C1 segment of cervical spinal cord (tissue), 14 donors: ENCODE measurements at places on chromosomes 4 and X.

GRCh38 chrX:112803060-112803459, 37.6 kb downstream of the AMOT start:
- DNase-seq = no peak

DNA sequence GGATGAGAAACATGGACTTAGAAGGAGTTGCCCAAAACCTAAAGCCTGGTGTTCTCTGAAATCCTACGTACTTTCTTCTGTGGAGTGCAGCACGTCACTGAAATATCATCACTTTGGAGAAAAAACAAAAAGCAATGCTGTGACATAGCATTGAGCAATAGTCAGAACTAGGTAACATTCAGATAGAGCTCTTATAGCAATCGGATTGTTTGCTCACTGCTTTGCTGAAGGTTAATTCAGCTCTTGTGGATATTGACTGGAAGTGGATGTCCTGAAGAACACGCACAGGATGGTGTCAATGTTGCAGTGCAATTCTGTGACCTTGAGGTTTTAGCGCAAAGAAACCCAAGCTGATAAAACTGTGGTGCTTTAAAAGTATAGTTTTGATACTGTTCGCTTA, 114.2 kb upstream of the GRXCR1 start:
- DNase-seq = no peak

DNA sequence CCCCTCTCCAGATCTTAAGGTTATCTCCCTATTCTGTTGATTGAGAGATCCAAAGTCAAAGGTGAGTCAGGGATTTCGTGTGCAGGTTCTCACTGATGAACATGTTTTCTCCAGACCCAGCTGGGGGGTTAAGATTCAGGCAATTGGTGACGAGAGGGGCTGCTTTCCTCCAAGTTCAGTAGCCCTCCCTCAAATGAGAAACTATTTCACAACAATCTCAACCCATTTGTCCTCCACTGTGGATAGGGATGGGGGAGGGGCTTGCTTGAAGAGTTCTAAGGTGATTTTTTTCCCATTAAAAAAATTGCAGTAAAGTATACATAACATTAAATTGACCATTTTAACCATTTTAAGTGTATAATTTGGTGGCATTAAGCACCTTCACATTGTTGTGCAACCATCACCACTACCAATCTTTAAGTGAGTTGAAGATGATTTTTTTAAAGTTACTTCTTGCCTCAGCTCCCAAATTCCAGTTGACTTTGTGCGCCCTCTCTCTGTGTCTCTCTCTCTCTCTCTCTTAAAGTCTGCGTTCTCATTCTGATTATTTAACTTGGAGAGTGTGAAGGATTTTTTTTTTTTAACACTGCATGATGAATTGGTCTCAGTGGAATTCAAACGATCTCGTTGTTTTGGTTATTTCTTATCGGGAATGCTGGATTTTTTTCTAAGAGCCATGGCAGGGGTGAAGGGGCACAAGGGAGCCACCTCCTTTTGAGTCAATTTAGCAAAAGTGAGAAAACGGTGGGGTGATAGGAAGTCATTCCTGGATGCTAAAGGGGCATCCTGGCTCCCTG, 175.9 kb downstream of the SHROOM3 start:
- DNase-seq = no peak

DNA sequence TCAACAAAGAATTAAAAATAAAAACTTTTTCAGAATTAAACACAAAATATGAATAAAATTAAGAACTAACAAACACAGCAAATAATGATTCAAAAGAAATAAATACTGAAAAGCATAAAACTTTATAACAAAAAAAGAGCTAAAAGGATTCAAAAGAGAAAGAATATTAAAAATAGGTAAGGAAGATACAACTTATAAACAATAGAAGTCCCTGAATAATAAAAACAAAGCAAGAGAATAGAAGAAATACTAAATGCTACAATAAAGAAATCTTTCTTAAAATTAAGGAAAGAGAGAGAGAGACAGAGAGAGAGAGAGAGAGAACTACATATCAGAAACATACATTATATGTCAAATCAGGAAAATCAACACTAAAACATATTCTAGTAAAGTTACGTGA, 619.9 kb upstream of the SLIT2 start:
- DNase-seq = no peak

DNA sequence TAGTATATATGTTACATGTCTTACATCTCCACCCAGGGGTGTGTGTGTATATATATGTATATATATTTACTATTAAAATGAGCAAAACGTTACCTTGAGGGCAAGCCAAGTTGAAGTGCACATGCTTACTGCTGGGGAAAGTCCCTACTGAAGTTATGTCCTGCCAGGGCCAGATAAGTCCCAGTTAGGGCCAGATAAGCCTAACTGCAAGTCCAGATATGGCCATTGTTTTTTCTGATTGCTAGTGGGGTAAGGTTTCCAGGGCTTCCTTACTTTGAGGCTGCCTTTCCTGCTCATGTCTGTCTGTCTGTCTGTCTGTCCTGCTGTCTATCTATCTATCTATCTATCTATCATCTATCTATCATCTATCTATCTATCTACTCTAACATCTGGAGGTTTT, 19.3 kb upstream of the ZNF81 start:
- no peak for DNase-seq

GRCh38 chr4:87527431-87528220, 1.6 kb downstream of the SPARCL1 start:
- DNase-seq = no peak

- DNase-seq = no peak
These were observed 180.5 kb upstream of the RBPJ start for GRCh38 chr4:26140150-26140898.

DNA sequence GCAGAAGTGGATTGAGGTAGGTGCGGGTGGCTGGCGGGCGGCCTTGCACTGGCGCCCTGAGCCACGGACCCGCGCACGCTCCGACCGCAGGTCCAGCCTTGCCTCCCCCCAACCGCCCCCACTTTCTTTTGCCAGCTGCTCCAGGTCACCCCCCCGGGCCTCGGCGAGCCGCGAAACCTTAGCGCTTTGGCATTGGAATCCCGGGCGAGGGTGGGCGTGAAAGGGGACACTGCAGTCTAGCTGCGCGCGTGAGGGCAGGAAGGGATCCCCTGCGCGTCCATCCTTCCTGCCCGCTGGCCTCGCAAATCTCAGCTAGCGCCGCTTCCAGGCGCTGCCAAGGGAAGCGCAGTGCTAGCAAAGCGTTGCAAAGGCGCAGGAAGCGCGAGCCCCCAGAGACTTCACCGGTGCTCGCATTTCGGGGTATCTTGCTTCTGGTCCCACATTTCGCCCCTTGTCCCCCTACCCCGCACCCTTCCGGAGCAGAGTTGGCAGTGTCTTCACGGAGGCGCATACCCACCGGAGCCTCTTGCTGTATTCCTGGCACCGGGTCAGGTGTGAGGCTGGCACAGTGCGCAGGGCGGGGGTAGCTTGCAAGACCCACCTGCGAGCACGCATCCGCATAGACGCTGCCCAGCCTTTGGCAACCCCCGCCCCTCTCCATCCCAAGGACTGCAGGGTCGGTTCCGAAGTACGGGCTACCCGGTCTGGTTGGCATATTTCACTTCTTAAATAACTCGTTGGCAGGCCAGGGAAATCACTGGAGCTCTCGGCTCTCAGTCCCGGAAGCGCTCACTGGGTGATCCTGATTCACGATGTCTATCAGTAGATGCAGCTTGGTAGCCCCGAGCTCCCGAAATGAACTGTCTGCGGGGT, 104.4 kb downstream of the UCHL1 start:
- DNase-seq = peak; percentile 64

DNA sequence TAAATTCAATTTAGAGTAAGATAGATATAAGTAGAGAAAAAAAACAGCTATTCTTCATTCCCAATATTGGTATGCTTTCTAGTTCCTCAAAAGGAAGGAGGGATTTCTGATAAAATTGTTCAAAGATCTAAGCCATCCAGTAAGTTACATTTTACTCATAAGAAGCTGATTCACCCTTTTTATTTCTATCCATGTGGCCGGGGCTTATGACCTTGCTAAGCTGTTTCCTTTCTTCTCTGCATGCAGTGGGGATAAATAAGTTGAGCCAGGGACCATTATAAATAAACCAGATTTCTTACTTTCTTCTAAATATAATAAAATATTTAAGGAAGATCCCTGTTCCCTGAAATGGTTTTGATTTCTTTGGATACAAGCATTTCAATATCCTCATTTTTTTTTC, 502.3 kb downstream of the PDHA2 start:
- DNase-seq = no peak

DNA sequence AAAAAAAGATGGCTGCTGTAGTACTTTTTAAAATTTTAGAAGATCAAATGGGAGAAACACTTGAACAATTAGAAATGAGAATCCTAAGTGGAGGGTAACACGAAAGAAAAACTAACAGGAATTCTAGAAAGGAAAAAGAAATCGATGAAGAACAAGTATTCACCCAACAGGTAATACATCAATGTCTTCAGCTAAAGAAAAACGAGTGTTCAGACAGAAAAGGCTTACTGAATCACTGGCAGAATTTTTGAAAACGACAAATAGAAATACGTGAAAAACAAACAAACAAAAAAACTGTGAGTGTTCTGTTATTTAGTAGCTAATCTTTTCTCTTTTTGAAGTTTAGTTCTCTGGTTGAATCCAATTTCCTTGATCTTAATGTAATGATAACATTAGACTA, 1.8 kb downstream of the MAD2L1 start:
- DNase-seq = no peak

DNA sequence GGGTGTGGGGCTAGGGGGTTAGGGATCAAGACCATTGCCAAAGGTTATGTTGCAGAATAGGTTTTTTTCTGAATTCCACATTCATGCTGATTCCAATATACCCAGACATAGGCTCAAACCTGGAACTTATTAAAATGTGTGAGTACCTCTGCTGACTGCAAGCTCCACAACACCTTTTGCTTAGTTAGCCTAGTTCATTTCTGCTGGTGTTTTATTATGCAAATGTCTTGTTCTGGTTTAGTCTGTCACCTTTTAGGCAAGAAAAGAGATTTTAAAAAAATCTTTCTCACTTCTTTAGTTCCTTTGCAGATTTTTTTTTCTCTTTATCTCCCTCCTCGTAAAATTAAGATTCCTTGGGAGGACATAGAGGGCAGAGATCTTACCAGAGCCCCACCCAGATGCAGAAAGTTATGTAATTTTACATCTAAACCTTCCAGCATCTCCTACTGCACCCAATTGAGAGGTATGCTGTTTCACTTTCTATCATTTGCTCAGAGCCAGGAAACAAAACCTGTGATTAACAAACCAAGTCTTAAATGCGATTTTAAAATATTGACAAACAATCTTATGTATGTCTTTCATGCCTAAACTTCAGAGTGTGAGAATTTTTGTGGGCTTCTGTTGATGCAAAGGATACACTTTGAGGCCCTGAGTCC, 190.7 kb upstream of the CLNK start:
- DNase-seq = no peak

- no peak for DNase-seq
These were observed 102.3 kb downstream of the ADRA2C start for GRCh38 chr4:3868211-3869173.

- no peak for DNase-seq
These were observed 47.3 kb upstream of the FAM9A start for GRCh38 chrX:8848441-8848840.

GRCh38 chr4:81030061-81030980, at the start of gene BMP3:
BMP3 (plus strand) TSS chr4:81030708; CDS start chr4:81031285, 577 bp downstream.
- no peak for DNase-seq

DNA sequence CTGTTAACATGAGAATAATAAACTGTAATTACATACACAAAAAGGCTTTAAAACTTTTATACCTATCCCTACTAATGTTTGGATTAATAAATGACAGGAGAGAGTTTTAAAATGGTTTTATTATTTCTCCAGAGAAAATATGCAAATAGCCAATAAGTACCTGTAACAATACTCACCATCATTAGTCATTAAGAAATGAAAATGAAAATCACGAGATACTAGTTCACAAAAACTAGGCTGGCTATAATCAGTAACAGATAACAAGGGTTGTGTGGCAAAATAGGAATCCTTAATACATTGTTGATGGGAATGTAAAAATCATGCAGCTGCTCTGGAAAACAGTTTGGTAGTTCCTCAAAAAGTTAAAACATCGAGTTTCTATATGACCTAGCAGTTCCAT, 25.2 kb upstream of the AP1AR start:
- no peak for DNase-seq

DNA sequence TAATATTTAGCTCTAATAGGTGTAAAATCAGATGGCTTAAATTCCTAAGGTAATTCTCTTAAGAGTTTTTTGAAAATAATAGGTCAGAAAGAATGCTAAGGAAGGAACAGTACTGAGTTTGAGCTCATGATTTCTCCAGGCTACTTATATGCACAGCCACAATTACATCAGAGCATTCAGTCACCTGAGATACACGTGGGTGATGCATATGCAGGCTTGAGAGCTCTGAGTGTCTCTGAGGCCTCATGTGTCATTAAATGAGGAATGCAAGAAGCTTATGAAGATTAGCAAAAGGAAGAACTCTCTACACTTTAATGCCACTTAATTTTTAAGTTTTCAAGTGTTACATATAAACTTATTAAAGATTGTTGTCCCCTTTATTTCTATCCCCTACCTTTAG, 124.0 kb upstream of the STIM2 start:
- DNase-seq = no peak

DNA sequence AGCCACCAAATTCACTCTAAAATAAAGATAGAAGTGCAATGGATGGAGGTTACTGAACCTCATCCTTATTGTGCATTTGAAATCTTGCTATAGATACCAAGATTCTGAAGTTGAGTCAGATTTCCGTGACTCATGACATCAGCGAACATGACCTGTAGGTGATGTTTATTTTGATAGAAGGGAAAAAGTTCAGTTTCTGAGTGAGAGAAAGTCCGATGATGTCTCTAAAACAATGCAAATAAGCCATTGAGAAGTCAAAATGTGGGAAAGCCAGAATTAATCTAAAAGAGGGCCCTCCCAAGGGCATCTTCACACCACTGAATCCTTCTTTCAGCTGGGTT, 20.0 kb downstream of the PHOX2B start:
- no peak for DNase-seq

- DNase-seq = no peak
These were observed 378.2 kb upstream of the MAOA start for GRCh38 chrX:43277879-43278278.

GRCh38 chr4:48698029-48698971, 81.8 kb downstream of the FRYL start:
- DNase-seq = no peak

DNA sequence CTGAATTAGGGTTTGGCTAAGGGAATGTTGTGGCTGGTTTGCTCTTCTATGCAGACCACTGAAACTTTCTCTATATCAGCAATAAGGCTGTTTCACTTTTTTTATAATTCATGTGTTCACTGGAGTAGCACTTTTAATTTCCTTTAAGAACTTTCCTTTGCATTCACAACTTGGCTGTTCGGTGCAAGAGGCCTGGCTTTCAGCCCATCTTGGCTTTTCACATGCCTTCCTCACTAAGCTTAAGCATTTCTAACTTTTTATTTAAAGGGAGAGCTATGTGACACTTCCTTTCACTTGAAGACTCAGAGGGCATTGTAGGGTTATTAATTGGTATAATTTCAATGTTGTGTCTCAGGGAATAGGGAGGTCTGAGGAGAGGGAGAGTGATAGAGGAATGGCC, 142.3 kb downstream of the SHROOM4 start:
- DNase-seq = no peak

GRCh38 chr4:138869631-138870030, 145.9 kb upstream of the NOCT start:
- DNase-seq = no peak

GRCh38 chr4:93416344-93417128, 412.0 kb upstream of the ATOH1 start:
- no peak for DNase-seq
